ENCODE measurements at places on chromosomes 11 and 22.

DNA sequence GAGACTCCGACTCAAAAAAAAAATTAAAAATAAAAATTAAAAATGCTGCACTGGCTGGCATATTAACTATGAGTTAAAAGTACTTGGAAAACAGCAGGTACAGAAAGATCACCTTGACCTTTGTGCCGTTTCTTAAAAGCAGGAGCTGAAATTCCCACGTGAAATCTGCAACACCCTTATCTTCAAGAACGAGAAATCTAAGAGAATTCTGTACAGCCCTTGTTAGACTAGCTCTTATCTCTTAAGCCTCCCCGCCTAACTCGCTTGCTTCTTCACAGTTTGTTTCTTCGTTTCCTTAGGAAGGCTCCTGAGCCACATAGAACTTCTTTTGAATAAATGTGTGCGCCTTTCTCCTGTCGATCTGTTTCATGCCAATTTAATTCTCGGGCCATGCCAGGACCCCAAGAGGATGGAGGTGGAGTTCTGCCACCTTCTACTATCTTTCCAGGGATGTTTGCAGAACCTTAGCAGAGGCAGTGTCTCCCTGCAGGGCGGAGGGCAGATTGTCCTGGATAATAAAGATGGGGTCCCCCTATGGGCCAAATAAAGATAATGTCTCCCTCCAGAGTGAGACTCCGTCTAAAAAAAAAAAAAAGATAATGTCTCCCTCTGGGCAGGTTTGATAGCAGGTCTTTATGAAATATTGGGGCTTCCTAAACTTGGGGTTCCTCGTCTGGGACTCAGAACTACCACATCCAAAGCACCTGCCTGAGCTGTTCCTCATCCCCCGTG, 27.4 kb upstream of the SYT8 start:
- no peak for DNase-seq

DNA sequence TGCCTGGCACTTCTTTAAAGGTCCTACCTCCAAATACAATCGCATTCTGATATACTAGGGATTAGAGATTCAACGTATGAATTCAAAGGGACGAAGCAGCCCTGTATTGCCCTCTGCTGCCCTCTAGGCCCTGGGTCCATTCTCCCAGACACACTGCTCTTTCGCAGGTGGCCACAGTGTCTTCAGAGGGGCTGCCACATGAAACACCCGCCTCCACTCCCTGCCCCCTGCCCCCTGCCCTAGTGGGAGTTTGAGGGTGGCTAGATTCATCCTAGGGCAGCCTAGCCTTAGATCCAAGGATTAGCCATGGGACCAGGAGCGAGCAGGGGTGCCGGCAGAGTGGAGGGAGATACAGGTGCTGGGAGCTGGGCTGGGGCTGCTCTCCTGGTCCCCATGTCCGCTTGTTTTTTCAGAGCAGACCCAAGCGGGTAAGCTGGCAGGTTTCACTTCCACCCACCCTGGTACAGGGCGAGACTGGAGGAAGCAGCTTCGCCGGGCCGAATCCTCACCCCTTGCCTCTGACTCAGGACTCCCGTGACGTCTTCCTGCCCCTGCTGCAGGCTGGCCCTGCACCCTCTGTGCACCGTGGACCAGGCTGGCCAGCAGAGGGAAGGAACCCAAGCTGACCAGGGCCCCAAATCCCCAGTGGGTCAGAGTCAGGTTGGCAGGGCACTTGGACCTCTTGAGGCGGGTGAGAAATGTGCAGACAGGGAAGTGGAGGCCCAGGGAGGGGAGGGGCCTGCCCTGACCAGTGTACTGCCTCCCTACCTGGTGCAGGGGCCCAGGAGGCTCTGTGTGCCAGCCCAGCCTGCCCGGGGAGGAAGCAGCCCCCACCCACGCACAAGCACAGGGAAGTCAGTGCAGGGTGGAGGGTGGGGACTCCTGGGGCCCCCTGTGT, 28.4 kb upstream of the HMOX1 start:
- DNase-seq: no peak

- no peak for DNase-seq
These were observed 108.7 kb upstream of the SNX19 start for GRCh38 chr11:131025020-131025419.

GRCh38 chr11:76668362-76669155, 2.0 kb downstream of the LRRC32 start:
- no peak for DNase-seq

DNA sequence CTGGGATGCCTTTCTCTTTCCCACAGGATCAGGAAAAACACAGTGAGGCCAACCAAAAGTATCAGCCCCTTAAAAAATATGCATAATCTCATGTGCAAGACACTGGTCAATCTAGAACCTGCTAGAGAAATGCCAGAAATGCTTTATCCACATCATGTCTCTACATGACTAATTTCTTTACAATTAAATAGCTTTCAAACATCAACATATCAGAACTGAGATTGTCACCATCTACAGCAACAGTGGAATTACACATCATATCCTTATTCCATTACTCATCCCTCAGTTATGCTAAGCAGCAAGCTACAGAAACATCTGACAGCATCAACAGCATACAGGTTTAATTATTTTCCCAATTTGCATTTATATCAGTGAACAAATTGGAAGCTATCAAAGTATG, 78.8 kb downstream of the DDIAS start:
- DNase-seq: no peak

- DNase-seq: no peak
These were observed 52.4 kb downstream of the PACSIN2 start for GRCh38 chr22:42962295-42963230.

GRCh38 chr22:19042285-19043120, 79.7 kb downstream of the DGCR2 start:
- DNase-seq: no peak

- DNase-seq: no peak
These were observed 1.1 kb downstream of the GRIA4 start for GRCh38 chr11:105610871-105611571.

Measured in activated naive CD4-positive, alpha-beta T cell (primary cell).